ENCODE measurements at places on chromosomes 16 and 17. TPM values are rescaled to one million over a fixed set of nuclear protein-coding genes. Genes with fewer than 3 reads are reported as not detected.

DNA sequence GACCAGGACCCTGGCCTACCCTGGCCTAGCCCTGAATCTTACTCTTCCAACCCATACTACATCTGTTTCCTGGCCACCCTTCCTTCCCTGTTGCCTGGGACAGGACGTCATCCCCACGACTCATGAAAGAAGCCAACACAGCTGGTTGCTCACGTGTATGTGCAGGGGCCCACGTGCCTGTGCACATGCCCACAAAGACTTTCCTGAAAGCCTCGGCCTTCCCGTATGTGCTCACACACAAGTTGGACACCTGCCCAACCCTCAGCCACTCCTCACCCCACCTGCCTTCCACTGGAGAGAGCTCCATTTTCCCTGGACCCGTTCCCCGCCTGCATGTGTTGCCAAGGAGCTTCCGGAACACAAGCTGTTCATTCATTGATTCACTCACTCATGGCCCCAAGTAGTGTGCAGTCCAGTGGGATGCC lies 7.0 kb downstream of the PLXDC1 start:
- peak; percentile 94 for DNase-seq

DNA sequence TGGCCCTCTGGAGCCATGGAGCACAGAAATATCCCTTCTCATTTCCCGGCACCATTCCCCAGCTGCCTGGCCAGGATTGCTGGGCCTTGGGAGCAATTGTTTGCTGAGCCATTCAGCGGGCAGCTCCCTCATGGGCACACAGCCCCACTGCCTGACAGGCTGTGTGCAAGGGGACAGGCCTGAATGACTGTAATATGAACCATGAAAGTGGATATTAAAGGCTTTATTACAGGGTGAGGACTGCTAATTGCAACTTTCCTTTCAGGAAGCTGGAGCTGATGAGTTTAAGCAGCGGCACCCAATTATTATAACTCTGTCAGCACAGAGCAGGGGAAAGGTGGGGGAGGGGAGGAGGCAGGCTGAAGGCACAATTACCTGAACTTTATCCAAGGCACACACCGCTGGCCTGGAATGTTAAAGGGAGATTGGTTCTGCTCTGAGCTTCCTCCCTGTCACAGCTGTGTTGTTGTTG lies 159.8 kb upstream of the SDK2 start:
- no peak for DNase-seq

Gene NLRC5
- total RNA-seq = 9.1 TPM

Gene PRSS53
- 0.72 TPM for total RNA-seq

Gene BHLHA9
- total RNA-seq = not detected
